ENCODE measurements at places on chromosomes 3 and 15.

DNA sequence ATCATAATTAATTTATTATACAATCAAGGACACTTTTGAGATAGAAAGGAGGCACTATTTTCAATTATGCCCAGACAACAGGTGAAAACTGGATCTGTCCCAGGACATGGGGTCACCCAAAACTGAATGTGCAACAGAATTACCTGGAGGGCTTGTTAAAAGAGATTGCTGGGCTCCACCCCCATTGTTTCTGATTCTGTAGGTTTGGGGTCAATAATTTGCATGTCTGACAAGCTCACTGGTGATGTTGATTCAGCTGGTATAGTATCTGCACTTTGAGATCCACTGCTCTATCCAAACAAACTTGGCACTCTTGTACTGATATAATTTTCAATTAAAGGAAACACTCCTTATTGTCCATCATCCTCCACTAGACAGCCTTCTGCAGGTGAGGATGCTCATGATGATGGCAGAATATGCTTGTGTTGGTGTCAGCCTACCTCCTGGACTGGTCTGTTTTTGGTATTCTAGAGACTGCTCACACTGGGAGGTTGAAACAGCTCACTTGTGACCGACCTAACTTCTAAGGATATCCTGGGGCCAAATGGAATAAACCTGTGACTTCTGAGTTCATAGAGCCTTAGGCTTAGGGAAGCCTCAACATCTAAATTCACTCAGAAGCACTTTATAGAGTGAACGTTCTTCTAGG lies 2.2 kb downstream of the P2RY14 start:
- DNase-seq = peak; percentile 51

DNA sequence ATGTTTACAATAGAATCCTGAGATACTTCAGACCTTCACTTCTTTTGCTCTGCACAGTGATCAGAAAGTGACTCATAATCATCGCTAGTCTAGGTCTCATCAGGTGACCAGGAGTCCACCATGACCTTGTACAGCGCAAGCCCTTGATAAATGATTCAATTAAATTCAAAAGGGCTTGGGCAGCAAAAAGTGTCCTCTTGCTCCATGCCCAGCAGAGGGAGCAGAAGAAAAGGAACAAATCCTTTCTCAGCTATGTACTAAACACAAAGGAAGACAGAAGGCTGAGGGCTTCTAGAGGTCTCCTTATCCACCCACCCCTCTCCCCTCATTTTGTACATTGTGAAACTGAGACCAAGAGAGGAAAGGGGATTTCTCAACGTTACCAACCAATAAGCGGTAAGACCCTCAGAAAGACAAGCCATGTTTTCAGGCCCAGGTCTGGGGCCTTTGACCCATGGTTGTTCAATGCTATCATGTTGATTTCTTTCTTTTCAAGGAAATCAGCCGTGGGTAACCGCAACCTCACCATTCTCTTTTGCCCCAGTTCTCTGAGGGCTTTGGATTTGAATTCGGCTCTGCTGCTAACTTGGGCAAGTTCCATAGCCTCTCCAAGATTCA lies 74.8 kb downstream of the AQP9 start:
- peak; percentile 12 for DNase-seq

DNA sequence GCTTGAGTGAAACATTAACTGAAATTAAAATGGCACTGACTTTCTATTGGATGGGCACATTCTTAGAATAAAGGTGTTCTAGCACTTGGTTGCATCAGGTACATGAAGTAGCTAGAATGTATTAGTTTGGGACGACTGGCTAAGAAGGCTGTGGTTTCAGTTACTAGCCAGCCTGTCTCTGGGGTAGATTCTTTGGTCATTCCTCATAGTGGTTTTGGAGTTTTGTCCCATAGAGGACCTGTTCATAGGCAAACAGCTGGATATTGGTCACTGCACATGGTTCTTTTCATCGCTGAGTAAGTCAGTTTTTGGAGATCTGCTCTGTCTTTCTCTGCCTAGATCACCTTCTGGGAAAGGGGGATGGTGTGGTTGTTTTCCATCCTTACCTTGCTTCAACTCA lies 55.3 kb downstream of the ADAMTSL3 start:
- DNase-seq = no peak

DNA sequence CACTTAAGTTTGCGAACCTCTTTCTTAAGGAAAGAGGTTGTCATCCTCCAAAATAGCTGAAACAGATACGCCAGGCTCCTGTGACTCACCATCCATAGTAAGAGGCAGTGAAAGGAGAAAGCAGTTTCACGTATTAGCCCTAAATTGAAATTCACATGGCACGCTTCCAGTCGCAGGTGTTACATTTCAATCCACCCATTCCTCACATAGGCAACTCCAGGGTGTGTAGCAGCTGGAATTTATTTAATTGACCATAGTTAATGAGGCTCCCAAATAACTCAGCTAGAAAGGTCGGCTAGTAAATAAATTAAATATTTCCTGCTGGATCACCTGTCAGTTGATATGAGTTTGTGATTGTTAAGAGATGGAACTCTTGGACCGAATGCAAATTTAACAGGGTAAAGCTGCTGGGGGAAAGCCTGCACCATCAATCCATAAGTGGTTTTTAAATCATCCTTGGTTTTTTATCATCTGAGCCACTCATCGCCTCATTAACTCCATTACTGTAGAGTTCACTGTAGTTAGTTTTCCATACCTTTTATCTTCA lies 19.6 kb downstream of the NSUN3 start:
- DNase-seq = peak; percentile 62

GRCh38 chr15:27871078-27871901 lies 227.8 kb downstream of the OCA2 start:
- no peak for DNase-seq

DNA sequence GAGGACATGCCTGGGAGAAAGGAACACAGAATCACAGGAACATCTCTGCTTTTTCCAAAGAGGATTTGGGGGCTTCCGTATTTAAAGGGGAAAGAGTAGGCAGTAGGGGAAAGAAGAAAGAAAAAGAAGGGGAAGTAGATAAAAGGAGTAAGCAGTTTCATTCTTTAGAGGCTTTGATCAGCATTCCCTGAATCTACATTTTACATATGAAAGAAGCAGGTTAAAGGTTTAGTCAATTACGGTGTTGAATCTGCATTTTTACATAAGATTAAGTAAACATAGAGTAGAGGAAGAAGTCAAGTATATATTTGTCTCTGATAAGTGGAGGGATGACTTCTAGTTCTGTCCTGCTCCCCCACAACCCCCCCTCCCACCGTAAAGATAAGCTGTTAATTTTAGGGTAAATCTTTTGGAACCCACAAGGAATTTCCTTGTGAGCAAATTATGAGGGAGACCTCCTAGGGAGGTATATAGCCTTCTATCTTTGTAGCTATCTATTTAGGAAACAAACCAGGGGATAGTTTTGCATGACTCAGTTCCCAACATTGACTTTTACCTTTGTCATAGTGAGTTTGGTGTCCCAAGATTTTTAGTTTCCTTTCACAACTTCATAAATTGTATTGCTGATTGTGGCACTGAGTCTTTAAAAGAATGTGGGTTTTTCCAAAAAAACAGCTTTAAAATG lies 8.7 kb upstream of the P2RY12 start:
- DNase-seq = no peak

All from NCI-H526 (cell line).